ENCODE measurements at places on chromosomes 5 and 9.

DNA sequence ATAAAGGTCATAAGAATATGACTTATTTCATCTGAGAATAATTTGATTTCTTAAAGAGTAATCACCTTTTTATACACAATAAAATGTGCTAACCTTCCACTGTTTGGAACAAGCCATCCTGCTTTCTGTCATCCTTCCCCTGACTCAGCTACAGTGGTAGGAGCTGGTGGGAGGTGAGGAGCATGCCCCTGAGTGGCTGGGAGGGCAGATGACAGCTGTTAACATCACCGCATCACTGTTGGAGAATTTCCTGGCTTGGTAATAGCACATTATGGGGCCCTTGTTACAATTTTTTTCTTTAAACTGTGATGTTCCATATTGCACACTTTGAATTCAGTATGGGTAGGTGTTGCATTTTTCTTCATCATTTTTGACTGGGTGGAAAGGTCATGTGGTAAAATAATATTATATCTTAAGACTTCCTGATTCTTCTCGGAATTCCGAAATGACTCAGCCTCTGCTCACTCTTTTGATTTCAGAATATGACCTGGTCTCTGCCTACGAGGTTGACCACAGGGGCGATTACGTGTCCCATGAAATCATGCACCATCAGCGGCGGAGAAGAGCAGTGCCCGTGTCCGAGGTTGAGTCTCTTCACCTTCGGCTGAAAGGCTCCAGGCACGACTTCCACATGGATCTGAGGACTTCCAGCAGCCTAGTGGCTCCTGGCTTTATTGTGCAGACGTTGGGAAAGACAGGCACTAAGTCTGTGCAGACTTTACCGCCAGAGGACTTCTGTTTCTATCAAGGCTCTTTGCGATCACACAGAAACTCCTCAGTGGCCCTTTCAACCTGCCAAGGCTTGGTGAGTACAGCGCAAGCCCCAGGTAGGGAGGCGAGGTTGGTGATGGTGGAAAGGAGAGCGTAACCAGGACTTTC lies 5.8 kb downstream of the ADAMTS16 start:
- no peak for DNase-seq

DNA sequence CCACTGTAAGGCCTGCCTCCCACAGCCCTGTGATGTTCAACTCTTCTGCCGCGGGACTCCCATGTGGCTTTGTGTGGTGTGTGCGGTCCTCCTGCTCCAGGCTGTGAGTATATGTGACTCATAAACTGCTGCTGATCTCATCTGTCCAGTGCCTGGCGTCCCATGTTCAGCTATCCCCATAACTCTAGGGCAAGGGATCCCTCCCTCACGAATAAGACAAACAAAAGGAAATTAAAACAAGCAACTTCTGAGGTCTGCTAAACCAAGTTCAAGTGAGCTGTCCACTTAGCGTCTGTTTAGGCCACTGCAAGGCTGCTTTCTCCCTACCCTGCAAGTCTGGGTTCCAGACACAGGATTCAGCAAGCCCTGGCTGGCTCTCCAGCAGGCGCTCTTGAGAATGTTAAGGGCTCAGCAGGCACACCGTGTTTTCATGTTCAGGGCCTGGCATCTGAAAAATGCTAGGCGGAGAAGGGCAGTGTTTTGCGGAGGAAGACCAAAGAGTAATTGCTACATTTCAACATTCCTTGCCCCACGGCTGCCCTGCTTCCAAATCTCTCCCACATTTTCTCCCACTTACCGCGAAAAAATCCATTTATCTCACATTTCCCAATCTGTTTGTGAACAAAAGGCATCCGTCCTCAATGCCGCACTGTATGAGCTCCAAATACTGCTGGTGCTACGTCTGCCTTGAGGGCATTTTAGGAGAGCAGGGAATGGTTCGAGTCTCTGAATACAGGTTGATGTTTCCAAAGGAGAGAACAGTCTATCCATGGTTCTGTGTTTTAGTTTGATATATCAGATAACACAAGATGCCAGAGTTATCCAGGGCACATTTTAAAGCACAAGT lies 280.2 kb downstream of the SEMA5A start:
- no peak for DNase-seq

- no peak for DNase-seq
Measured at GRCh38 chr9:19926774-19927173, 137.9 kb upstream of the SLC24A2 start.

DNA sequence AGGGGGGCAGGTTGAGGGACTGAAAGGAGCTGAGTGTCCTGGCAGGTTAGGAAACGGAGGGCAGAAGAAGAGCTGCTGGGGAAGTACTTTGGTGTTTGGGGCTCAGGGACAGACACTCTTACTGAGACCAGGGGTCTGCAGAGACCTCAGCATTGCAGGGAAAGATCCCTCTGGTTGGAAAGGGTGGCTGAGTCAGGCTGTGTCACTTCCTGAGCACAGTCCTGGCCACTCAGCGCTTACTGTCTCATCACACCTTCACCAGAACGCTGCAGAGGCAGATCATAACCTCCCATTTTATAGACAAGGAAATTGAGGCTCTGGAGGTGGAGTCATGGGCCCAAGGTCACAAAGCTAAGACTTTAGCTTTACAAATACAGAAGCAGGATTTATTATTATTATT lies 54.3 kb downstream of the LMX1B start:
- DNase-seq = no peak

GRCh38 chr5:172897481-172898217 lies 61.6 kb upstream of the RPL26L1 start:
- DNase-seq = no peak

DNA sequence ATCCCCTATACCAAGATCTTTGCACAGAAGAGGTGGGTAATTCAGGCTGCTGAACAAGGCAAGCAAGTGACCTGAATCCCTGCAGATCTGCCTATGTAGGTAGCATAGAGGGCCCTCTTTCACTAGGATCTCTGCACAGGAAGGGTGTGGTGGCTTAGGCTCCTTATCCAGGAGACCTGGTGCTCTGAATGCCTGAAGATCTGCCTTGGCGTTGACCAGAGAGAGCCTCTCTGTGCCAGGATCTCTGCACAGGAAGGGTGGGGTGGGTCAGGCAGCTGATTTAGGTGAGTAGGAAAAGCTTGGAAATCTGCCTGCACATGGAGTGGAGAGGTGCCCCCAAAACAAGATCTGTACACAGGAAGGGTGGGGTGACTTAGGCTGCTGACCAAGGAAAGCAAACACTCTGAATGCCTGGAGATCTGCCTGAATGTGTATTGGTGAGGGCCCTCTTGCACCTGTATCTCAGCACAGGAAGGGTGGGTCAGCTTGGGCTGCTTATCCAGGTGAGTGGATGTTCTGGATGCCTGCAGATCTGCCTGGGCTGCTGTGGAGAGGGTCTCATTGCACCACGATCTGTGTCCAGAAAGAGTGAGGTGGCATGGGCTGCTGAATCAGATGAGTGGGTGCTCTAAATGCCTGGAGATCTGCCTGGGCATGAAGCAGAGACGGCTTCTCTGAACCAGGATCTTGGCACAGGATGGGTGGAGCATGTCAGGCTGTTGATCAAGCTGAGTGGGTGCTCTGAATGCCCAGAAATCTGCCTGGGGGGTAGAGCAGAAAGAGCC lies 365.9 kb downstream of the DMAC1 start:
- DNase-seq = no peak

DNA sequence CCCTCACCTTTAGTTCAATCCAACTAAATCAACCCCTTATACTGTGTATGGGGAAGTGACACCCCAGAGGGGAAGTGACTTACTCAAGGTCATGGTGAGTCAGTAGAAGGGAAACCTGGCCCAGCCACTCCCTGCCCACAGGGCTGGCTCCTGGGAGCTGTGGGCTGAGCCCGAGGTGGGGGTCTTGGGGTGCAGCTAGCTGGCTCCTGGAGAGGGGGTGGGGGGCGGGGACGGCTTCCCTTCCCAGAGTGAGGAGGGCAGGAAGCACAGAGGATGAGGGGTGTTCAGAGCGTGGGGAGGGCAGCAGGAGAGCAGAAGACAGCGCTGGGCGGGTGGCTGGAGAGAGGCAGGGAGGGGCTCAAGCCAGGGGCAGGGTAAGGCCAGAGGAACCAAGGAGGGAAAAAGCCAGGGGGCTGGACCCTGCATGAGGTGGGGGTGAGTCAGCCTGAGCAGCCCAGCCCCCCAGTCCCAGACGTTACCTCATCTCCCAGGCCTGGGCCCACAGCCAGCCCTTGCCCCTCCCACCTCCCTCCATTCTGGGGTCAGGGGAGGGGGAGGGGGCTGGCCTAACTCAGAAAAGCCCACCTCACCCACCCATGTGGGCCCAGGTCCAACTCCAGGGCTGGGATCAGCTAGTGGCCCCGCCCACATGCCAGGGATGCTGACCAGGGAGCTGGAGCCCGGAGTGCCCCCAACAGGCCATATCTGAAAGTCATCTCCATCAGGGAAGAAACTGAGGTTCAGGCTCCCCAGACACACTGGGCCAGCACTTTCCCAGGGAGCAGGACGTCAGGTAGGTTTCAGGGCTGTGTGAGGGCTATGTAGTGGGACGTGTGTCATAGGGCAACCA lies 2.8 kb downstream of the PDLIM7 start:
- no peak for DNase-seq

DNA sequence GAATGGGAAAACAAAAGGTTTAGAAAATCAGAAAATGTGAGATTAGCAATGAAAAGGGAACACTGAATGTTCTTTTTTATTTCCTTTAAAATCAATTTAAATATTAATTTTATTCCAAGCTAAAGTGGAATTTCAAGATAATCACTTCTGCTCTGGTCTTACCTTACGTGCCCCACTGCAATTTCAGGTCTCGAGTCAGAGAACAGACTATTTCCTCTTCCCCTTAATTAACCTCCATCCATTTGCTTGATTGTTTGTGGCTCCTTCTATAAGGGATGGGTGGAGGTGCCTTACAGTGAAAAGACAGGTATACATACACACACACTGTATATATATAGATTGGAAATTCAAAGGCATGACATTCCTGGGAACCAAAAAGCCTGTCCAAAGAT lies 137.1 kb downstream of the SUSD1 start:
- DNase-seq = no peak

DNA sequence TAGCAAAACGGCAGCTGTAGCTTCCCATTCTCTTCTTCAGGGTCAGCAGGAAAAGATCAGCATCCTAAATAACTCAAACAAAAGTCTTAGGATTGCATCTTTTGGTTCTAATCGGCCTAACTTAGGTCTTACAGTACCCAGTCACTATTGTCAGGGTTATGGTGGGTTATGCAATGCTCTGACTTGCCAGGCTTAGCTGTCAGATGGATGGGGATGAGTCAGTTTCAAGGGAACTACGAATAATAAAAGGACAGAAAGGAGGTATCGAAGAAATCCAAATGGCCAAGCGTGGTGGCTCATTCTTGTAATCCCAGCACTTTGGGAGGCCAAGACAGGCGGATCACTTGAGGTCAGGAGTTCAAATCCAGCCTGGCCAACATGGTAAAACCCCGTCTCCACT lies 46.5 kb downstream of the PPP1R2B start:
- no peak for DNase-seq

All from T-helper 9 cell (primary cell).